ENCODE measurements at places on chromosomes 5 and 9. TPM values are rescaled to one million over a fixed set of nuclear protein-coding genes. Genes with fewer than 3 reads are reported as not detected.

CD74 gene
- 49.6 TPM for total RNA-seq

DOCK8 gene
- 15.2 TPM for total RNA-seq

OR1K1 gene
- not detected for total RNA-seq

PDLIM4 gene
- not detected for total RNA-seq

- no peak for DNase-seq
Observed at GRCh38 chr9:136178061-136178772, 26.7 kb downstream of the LHX3 start.

- DNase-seq: no peak
Observed at GRCh38 chr5:151039665-151040064, 19.3 kb downstream of the GPX3 start.

GRCh38 chr5:13251623-13252376, 692.7 kb downstream of the DNAH5 start:
- no peak for DNase-seq

DNA sequence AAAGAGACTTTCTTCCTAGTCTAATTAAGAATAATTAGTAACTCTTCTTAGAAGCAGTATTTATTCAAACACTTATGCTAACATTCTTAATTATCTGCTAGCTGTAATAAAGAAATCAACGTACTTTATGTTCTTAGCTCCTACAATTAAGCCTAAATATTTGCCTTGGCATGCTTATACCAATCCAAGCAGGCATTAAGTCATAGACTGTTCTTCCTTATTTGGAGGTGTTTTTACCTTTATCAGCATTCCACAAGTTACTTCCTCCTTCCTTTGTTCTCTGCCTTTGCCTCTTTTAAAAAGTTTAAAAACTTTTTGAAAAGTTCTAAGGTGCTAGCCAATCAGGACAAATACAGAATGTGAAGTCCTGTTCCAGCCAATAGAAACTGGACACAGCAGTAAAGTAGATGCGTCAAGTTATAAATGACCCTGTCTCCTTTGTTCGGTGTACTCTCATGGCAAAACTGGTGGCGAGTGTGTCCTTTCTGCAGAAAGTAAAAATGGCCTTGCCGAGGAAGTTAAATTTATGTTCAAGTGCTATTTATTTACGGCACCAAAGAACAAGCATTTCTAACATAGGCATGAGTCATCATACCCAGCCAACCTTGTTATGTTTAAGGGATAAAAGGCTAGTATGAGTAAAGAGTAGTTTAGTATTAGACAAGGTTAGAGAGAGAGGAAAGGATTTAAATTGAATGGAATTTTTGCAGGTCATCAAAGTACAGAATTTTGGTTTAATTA, 58.6 kb downstream of the GPBP1 start:
- DNase-seq: no peak

DNA sequence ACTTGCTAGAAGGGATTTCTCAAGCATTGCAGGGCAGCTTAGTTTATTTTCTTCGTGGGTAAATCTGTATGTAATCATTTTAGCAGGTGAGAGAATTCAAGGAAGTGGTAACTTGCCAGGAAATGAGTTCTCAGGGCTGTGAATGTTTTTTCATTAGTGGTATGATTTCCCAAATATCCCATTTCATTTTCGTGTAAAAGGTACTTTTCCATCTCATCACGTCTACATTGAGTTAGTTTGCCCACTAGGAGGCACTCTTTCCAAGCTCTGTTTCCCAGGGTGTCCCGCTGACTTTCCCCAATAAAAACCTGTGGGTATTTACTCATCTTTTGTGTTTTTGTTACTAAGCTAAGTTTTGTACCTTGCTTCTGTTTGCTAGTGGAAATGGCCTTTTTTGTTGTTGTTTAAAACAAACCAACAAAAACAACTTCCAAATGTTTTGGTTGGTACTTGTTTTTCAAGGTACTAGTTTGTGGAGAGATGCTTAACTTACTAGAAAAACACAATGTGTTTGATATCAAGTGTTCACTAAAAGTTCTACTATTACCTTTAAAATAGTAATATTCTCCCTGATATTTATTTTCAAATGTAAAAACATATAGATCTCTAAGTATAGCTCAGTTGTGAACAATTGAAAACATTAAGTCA, 373.6 kb downstream of the ADGRV1 start:
- peak; percentile 54 for DNase-seq

- DNase-seq: no peak
Observed at GRCh38 chr9:114250235-114250568, 72.7 kb upstream of the ORM1 start.

Measured in Caco-2 (cell line).